ENCODE measurements at places on chromosomes 11 and 22. TPM values are rescaled to one million over a fixed set of nuclear protein-coding genes. Genes with fewer than 3 reads are reported as not detected.

P2RY6 gene
- 0.75 TPM for total RNA-seq

UCP3 gene
- 2.0 TPM for total RNA-seq

OPCML gene
- 7.9 TPM for total RNA-seq

OVOL1 gene
- total RNA-seq, result 0.22 TPM

DNA sequence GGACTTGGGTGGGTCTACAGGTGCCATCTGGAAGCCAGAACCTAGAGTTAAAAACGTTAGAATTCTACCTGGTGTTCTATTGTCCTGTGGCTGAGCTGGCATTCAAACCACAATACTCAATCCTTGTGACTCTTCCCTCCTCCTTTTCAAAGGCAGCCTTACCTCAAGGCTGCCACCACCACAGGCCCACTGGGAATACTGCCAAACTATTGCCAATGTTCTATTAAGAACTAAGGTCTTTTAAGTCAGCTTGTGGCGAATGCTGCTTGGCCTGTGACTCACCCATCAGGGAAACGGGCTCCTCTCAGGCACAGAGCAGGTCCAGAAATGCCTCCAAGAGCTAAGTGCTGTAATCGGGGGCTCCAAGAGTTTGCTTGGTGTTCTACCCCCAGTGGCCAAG, 1008.4 kb downstream of the JRKL start:
- DNase-seq, result no peak

- DNase-seq, result no peak
These were observed 153.3 kb downstream of the SWAP70 start for GRCh38 chr11:9817191-9817590.

DNA sequence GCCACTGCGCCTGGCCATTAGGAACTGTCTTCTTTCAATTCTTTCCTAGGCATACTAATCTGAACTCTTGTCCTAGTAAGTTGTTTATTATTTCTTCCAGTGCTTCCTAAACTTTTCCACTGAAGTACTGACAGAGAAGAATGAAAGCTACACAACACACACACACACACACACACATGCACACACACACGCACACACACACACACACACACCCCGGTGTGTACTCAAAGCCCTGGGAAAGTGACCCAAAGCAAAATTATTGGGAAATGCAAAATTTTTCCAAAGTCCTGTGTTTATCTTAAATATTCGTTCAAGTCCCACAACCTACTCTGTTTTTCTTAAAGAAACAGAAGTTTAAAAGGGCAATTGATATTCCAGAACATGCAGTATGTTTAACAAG, 19.4 kb upstream of the SIK2 start:
- DNase-seq, result no peak
